ENCODE measurements at places on chromosomes 6 and 20.

- no peak overlapping the region for H3K27ac ChIP-seq
- H3K27me3 ChIP-seq, result no peaks in the 10 kb centered on the region
- H3K4me3 ChIP-seq, result no peak overlapping the region
- no peaks in the 10 kb centered on the region for H3K36me3 ChIP-seq
These were observed 292.5 kb downstream of the FARS2 start for GRCh38 chr6:5553767-5554166.

DNA sequence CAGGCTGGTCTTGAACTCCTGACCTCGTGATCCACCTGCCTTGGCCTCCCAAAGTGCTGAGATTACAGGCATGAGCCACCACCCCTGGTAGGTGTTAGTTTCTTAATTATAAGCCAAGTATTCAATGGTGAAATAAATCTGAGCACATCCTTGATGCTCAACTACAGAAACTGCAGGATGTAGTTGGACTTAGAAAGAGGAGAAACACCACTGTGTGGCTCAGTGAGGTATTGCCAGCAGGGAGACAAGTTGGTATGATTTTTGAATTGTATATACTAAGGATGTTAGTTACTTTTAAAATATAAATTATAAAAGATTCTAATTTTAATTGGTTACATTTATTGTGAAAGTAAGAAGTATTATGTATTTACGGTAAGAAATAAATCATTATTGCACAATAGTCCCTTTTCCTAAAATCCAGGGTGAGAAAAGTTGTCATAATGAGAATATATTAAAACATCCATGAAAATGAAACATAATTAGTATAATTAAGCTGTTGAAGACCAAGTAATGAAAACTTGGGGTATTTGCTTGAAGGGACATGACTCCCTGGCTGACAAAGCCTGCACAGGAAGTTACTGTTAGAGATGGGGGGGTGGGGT lies 17.6 kb downstream of the SLC18B1 start:
- no peak overlapping the region for H3K4me3 ChIP-seq
- no peaks in the 10 kb centered on the region for H3K27me3 ChIP-seq
- no peak overlapping the region for H3K27ac ChIP-seq

DNA sequence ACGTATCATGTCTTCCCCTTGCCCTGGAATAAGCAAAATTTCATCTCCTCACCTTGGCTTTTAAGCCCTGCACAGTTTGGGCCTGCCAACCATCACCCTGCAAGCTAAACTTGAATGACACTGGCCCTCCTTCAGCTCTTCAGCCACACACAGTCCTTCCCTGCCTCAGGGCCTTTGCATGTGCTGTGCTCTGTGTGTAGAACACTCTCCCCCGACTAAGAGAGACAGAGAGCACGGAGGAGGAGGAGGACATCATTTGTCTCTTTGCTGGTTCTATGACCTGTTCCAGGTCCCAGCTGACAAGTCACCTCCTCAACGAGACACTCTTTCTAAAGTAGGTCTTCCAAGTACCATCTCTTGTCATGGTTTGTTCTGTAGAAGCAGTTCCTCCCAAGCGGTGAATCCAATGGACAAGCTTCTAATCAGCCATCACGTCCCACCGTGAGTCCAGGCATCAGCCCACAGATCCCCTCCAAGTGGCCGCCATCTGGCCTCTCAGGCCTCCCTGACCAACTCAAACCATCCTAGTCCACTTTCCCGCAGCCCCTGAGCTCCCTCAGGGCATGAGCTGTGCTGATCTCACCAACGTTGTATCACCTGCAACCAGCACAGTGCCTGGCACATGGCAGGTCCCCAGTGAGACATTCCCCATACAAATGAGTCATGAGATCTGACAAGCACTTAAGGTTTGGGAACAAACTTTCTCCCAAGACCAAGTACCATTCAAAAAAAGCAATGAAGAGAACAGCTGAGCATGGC lies 30.5 kb downstream of the NFATC2 start:
- no peaks in the 10 kb centered on the region for H3K27me3 ChIP-seq
- H3K4me1 ChIP-seq, result peaks cover 60% of the 10 kb centered on the region
- peak overlapping the region; percentile 61 for H3K27ac ChIP-seq
- no peak for DNase-seq
- H3K4me3 ChIP-seq, result peak overlapping the region; percentile 9

DNA sequence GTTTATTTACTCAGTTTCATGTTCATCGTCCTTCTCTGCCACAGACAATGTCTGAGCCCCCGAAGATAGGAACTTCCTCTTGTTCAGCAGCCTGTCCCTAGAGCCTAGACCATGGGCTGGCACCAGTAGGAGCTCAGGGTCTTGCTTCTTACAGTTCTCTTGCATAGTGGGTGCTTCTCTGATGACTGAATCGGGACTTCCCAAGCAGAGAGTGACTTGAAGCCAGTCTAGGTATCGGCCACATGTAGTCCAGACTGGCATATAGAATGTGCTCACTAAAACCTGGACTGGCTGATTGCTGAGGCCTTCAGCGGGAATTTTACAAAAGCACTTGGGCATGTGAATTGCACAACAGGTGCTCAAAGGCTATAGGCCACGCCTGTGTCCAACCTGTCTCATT lies 52.0 kb downstream of the PRDM1 start:
- H3K27me3 ChIP-seq, result no peaks in the 10 kb centered on the region
- no peak overlapping the region for H3K4me3 ChIP-seq
- H3K36me3 ChIP-seq, result no peaks in the 10 kb centered on the region
- peaks cover 20% of the 10 kb centered on the region for H3K4me1 ChIP-seq

- no peak overlapping the region for H3K27ac ChIP-seq
- no peak overlapping the region for H3K4me3 ChIP-seq
- H3K4me1 ChIP-seq, result no peaks in the 10 kb centered on the region
- no peaks in the 10 kb centered on the region for H3K36me3 ChIP-seq
These were observed 137.2 kb downstream of the TASP1 start for GRCh38 chr20:13501500-13501899.

DNA sequence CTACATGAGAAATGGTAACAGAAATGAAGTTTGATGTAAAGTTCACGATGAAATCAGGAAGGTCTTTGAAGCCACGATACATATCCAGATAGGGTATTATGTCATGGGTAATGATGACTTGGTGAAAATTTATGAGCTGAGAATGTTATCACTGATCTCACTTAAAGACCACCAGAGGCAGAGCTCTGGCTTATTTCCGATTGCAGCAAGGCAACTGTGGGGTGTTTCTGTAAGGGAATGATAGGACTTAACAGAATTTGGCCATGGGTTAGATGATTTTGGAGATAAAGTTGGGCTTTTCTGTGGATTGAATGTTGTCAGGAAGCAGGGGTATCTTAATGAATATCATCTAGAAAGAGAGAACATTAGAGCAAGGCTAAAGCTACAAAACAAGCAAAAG lies 508.4 kb downstream of the HDGFL1 start:
- no peaks in the 10 kb centered on the region for H3K4me1 ChIP-seq
- DNase-seq, result no peak
- H3K36me3 ChIP-seq, result no peaks in the 10 kb centered on the region

GRCh38 chr6:46032110-46032998 lies 16.7 kb upstream of the CLIC5 start:
- H3K27me3 ChIP-seq, result no peaks in the 10 kb centered on the region
- no peak for DNase-seq
- H3K4me1 ChIP-seq, result no peaks in the 10 kb centered on the region
- H3K36me3 ChIP-seq, result no peaks in the 10 kb centered on the region

- DNase-seq, result no peak
- H3K4me3 ChIP-seq, result peak overlapping the region; percentile 92
- peaks cover 30% of the 10 kb centered on the region for H3K4me1 ChIP-seq
- H3K27ac ChIP-seq, result peak overlapping the region; percentile 90
- peaks cover 11% of the 10 kb centered on the region for H3K36me3 ChIP-seq
These were observed 3.6 kb downstream of the JARID2 start for GRCh38 chr6:15249371-15250019.

DNA sequence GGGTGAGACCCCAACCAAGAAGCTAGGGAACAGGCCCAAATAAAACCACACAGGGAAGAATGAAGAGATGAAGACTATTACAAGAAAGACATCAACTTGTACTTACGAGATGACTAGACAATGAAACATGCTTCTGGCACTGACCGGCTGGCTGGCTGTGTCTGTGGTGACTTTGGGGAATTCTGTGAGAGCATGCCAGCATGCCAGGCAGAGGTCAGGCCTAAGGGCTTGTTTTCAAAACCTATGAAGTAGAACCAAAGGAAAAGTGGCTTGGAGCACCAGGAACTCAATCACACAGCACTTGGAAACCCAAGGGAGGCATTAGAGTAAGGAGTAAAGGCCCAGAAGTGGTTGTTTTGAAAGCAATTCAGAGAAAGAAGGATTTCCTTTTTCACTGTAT lies 28.4 kb upstream of the GSTA3 start:
- no peak overlapping the region for H3K27ac ChIP-seq
- no peaks in the 10 kb centered on the region for H3K36me3 ChIP-seq
- H3K4me1 ChIP-seq, result no peaks in the 10 kb centered on the region
- no peaks in the 10 kb centered on the region for H3K27me3 ChIP-seq
- DNase-seq, result no peak

DNA sequence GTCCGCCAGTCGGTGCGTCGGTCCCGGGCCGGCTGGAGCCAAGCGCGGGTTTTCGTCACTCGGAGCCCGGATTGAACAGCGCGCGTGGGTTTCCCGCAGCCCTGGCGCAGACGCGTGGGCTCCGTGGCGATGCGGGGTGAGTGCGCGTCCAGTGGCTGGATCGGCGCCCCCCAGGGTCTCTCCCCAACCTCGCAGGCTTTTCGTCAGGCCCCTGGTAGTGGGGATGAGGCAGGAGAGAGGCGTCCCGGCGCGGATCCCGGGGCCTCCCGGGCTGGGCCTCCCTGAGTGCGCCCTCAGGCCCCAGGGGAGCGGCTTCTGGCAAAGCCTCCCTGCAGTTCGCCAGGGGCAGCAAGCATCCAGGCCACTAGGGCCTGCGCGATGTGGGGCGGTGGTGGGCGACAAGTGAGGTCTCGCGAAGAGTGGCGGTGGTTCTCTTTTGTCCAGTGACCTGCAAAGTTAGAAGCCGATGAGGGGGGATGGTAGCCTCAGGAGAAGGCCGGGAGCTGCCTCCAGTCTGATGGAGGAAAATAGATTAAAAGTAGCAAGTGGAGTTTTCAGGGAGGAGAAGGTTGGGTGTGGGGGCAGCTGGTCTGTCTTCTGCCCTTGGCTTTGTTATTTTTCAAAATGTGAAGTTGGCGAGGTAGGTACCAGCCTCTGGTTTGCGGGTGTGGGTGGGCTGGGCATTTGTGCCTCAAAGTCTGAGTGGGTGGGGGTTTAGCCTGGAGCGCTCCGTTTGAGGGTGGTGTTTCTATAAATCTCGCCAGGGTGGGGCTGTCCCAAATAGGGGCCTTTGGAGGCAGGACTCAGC lies 1.6 kb downstream of the TOX2 start:
- H3K36me3 ChIP-seq, result no peaks in the 10 kb centered on the region
- peaks cover 6% of the 10 kb centered on the region for H3K27me3 ChIP-seq
- H3K27ac ChIP-seq, result no peak overlapping the region

- DNase-seq, result peak; percentile 72
- H3K27me3 ChIP-seq, result no peaks in the 10 kb centered on the region
- peaks cover 4% of the 10 kb centered on the region for H3K36me3 ChIP-seq
- H3K4me1 ChIP-seq, result no peaks in the 10 kb centered on the region
- H3K4me3 ChIP-seq, result no peak overlapping the region
These were observed 17.3 kb downstream of the PLN start for GRCh38 chr6:118565311-118565960.

Data from naive thymus-derived CD4-positive, alpha-beta T cell (primary cell).